Muscle of arm (tissue), 14 donors: ENCODE measurements at places on chromosomes 7 and 10.

- no peak for DNase-seq
These were observed 151.8 kb upstream of the STK17A start for GRCh38 chr7:43431020-43431595.

GRCh38 chr7:44259547-44260457 lies 59.0 kb downstream of the YKT6 start:
- peak; percentile 79 for DNase-seq

DNA sequence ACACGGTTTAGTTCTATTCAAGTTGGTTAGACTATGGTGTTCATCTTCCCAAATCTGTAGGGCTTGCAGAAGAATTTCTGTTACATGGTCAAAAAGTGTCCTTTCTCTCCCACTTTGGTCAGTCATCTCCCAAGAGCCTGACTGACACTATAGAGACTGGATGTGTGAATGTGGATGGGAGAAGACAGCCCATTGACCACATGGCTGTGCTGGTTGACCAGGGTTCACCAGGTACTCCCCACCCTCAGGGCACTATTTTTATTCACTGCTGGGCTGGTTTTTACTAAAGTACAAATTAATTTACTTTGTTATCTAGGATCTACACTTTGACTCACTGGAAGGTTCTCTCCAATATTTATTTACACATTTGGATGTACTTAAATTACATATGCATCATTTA lies 2.3 kb downstream of the ZNF804B start:
- no peak for DNase-seq

GRCh38 chr7:77266291-77266794 lies 66.7 kb upstream of the FGL2 start:
- no peak for DNase-seq

DNA sequence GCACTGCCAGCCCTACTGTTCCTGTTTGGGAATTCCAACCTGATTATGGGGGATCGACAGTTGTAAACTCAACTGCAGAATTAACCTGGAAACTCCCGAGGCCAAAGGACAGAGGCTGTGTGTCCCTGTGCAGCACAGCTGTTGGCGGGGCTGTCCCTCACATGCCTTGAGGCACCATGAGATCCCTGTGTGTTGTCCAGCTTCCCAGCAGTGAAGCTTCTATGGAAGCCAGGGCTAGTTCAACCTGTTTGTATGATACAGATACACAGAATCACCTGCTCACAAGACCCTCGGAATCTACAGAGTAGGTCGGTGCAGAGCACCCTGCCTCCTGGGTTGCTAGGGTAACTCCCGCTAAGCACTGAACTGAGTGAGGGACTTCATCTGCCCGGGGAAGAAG lies 61.0 kb upstream of the EFCAB10 start:
- no peak for DNase-seq

DNA sequence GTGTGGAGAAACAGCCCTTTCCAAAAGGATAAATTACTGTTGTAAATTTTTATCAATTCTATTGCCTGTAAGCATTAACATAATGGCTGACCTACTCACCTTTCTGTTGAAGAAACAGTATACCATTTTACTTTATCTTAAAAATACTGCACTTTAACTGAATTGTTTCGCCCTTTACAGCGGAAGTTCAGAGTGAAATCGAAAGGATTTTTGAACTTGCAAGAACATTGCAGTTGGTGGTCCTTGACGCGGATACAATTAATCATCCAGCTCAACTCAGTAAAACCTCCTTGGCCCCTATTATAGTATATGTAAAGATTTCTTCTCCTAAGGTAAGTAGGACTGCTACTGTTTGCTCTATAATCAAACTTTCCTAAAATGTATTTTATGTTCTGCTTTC lies 117.5 kb downstream of the NSUN6 start:
- no peak for DNase-seq

- no peak for DNase-seq
These were observed 18.0 kb downstream of the MXI1 start for GRCh38 chr10:110225441-110225755.

GRCh38 chr7:97541188-97541587 lies 190.7 kb upstream of the TAC1 start:
- no peak for DNase-seq

- DNase-seq: peak; percentile 73
These were observed 122.8 kb downstream of the CUBN start for GRCh38 chr10:17006631-17007417.

DNA sequence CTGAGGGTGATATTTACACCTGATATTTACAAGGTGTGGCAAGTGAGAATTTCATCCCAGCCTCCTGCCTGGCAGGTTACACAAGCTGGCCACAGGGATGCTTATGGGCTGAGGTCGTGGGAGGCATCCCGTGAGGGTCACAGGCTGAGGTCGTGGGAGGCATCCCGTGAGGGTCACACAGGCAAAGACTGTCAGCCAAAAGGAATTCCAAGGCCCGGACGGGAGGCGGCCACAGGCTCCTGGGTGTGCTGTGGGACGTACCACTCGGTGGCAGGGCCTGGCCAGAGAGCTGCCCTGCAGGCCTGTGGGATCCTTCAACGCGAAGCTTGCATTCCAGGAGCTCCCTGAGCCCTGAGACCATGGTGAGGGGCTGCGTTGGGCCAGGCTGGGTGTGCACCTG lies 460.6 kb downstream of the DNAJB6 start:
- no peak for DNase-seq

- peak; percentile 69 for DNase-seq
These were observed 6.5 kb downstream of the SGCE start for GRCh38 chr7:94649450-94649849.

DNA sequence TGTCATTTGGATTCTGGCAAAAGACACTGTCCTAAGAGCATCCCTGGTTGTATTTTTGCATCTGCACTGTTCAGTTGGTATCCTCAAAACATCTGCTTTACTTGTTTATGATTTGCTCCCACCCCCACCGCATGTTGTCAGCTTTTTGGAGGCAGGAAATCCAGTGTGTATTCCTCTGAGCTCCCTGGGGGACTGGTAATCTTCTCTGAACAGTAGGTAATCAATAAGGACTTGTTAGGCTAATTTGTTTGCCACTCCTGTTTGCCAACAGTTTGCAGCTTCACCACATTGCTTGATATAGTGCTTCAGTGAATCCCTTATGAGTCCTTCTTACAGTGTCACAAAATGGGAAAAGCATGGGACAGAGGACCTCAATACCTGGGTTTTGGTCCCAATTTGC lies 49.1 kb downstream of the FEZF1 start:
- no peak for DNase-seq

DNA sequence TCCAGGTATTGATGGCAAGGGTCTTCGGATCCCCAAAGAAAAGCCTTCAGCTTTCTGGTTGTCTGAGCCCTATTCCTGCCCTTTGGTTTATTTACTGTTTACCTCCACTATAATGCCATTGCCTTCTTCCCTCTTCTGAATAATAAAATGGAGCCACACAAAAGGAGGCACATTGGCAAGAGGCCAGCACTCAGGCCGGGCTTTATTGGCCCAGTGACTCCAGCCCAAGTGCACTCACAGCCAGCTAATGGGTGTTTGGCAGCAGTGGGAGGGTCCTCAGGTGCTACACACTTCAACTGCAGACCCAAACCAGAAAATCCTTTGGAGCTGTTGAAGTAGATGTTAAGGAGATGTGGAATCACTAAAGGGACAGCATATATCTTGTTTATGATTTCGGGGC lies 336.0 kb downstream of the PLXNA4 start:
- DNase-seq: no peak

DNA sequence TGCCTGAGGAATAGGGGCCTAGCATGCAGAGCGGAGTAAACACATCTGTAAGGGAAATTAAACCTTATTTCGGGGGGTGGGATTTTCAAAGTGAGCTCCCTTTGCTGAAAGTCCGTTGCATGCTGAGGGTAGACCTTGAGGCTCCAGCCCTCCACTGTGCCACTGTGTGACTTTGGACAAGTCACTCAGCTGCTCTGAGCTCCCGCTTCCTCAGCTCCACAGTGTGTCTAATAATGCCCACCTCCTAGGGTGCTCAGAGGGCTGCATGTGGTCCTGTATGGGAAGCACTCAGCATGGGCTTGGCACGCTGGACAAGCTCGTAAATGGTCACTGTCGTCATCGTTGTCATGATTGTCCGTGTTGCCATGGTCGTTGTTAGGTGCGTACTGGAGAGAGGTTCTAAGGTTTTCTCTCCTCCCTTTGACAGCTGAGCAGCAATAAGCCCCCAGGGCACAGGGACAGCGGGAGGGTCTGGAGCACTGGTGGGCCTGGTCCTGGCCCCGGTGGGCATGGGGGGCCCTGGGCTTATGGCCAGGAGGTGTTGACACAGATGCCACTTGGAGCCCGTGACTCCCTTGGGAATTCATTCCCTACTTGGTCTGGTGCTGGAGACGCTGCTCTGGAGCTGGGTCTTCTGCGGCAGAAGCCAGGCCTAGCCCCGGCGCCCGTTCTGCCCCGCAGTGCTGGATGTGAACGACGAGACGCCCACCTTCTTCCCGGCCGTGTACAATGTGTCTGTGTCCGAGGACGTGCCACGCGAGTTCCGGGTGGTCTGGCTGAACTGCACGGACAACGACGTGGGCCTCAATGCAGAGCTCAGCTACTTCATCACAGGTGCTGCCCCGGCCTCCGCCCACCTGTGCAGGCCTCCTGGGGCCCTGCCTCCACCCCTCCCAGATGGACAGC lies 13.1 kb downstream of the C10orf105 start:
- DNase-seq: no peak

DNA sequence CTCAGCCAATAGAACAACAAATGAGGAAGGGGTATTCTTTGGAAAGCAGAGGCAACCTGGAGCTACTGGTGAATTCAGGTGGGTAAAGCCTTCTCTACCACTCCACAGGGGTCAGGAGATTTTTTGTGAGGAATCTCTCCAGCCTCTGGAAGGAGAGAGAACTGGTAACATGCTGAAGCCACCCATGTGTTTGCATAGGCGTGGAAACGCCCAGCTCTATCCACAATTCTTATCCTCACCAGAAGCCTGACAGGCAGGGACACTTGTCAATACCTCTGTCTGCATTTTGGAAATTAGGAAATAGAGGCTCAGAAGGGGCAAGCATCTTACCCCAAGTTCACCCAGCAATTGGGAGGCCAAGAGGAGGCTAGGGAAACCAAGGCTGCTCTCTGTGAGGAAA lies 133.7 kb downstream of the FGFR2 start:
- DNase-seq: no peak

DNA sequence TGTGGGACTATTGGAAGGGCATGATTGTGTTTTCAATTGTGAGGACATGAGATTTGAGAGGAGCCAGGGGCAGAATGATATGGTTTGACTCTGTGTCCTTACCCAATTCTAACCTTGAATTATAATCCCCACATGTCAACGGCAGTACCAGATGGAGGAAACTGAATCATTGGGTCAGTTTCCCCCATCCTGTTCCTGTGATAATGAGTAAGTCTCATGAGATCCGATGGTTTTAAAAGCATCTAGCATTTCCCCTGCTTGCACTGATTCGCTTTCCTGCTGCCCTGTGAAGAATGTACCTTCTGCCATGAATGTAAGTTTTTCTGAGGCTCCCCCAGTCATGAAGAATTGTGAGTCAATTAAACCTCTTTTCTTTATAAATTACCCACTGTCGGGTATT lies 1367.1 kb downstream of the XPNPEP1 start:
- DNase-seq: no peak
